ENCODE measurements at places on chromosomes 7 and 10.

DNA sequence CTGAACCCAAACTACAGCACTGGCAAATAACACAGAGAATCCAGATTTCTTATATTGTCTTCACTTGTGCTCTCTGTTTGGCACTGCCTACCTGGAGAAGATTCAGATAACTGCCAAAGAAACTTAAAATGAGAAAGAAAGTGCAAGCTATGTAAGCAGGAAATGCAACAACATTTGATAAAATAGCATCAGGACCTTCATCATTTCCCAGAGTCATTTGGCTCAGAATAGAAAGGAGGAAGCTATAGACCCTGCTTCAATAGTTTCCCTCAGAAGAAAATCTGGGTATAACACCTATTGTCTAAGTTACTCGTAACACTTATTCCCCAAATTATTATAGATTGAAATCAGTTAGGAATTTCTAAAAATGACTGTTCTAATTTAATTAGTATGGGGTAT, 56.2 kb downstream of the CC2D2B start:
- no peak for DNase-seq

GRCh38 chr10:4103603-4104002, 318.6 kb upstream of the KLF6 start:
- no peak for DNase-seq

DNA sequence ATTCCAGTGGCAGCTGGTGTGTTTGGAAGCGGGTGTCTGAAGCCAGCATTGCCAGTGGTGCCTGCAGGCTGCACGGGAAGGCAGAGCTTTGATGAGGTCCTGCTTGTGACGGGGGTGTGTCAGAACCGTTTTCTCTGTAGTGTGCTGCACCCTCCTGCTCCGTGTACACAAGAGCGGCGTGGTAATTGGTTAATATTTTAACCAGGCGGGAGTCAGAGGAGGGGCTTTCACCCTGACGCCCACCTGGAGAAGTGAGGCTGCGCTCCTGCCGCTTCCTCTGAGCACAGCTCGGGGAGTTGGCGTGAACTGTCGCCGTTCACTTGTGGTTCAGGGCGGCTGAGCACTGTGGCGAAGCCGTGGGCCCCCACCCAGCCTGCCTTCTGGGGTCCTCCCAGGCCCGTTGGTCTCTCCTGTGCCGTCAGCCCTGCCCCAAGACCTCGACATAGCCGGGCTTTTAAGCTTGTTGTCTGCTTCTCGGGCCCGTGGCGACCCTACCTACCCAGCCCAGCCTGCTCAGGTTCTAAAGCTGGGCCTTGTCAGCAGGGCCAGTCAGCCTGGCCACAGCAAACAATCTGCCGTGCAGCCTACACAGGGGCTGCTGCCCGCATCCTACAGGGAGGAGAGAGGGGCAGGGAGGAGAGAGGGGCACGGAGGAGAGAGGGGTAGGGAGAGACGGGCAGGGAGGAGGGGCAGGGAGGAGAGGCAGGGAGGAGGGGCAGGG, 11.6 kb downstream of the NKX6-2 start:
- no peak for DNase-seq

GRCh38 chr10:102948786-102949185, 30.7 kb downstream of the CNNM2 start:
- no peak for DNase-seq

DNA sequence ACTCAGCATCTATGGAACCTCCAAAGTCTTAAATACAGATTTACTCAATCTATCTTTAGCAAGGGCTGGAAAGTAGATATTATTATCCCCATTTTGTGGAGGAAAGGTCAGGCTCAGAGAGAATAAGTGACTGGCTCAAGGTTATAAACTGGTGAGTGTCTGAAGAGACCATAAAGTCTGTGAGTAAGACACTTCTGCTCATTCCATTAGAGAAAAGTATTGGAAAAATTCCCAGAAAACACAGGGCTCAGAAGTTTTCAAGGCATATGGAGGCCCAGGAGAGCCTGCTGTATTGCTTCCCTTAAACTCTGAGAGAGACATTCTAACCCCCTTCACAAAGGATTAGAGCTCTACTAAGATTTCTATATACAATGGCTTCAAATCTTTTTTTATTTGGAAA, 134.8 kb downstream of the PCDH15 start:
- DNase-seq: no peak

DNA sequence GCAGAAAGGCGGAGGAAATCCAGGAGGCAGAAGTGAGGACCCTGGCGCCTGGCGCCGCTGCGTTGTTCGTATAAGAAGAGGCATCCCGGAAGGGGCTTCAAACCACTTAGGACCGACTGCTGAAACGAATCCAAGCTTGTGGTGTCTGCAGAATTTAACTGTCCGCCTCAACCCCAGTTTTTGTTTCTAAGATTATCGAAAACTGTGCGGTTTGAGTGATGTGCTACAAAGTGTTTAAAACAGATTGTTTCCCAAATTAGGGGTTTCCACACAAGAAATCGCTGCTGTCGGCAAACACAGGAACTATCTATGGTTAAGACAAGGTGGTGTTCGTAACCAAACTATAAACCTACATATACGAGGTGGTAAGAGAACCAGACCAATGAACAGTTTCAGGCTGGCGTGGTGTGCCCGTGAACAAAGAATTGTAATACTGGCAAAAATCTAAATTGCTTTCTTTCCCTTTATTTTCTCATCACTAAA, 835 bp upstream of the DGKI start:
- DNase-seq: no peak

DNA sequence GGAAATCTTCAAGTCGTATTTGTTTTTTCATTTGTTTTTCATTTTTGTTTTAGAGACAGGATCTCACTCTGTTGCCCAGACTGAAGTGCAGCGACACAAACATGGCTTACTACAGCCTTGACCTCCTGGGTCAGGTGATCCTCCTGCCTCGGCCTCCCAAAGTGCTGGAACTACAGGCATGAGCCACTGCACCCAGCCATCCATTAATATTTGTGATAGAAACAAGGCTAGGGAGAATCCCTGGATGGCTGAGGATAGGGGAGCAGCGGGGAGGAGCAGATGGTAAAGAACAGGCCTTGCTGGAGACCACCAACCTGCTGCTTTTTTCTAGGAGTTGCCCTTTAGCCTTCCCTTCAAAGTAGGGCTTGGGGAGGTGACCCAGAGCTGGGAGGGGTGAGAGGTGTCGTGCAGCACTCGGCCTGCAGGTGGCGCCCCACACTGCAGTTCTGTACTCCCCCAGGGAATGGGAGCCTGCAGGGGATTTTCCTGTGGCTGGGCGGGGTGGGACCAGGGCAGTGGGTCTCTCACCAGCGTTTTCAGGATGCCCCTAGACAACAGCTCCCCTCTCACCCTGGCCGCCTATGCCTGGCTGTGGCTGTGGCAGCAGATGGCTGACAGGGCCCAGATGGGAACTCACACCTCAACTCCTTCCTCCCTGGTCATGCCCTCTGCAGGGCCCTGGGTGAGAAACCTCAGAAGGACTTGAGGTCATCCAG, 12.6 kb upstream of the CDH23 start:
- peak; percentile 85 for DNase-seq

- DNase-seq: no peak
These were observed 104.2 kb downstream of the SAMD9 start for GRCh38 chr7:93013446-93014061.

GRCh38 chr10:123266971-123267370, 112.8 kb downstream of the BUB3 start:
- DNase-seq: no peak

GRCh38 chr7:143908120-143908519, 6.1 kb upstream of the TCAF1 start:
- DNase-seq: no peak

DNA sequence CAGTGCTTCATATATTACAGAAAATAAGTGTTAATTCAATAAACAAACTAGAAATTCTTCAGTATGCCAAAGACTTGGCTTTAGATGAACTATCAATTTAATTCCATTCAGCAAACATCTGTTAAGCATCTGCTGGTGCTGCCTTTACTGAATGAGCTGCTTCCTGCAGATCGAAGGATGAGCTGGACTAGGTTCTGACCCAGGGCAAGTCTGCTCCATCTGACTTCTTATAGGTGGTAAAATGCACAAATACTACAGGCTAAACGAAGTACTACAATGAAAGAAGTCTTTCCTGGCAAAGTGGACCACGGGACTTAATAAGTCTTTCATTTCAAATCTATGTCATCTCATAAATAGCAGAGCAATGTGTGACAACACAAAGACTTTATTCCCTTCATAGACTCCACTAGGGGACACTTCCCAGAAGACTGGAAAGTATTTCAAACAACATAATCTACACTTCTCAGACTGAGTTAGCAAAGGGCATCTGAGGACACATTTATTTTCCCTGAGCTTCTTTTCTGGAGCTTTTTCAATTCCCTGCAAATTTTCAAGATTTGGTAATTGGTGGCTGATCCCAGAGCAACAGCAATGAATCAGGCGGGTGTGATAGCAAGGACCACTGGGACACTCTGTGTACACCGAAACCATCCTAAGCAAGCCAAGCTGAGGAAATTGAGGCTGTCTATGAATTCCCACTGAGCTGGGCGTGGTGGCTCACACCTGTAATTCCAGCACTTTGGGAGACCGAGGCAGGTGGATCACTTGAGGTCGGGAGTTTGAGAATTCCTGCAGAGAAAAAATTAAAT, 108.9 kb upstream of the FRMD4A start:
- DNase-seq: no peak

GRCh38 chr7:106125417-106125816, 13.3 kb upstream of the SYPL1 start:
- DNase-seq: no peak

DNA sequence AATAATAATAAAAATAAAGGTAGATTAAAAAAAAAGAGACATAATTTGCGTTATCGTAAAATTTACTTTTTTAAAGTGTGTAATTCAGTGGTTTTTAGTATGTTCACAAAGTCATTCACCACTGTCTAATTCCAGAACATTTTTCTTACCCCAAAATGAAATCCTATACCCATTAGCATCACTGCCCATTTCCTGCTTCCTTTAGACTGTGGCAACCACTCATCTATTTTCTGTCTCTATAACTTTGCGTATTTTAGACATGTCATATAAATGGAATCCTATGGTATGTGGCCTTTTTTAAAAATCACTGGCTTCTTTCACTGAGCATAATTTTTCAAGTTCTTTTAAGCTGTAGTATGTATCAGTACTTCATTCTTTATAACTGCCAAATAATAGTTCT, 53.6 kb downstream of the KAT6B start:
- DNase-seq: no peak

- DNase-seq: no peak
These were observed 110.7 kb downstream of the CYTH3 start for GRCh38 chr7:6161463-6162330.

GRCh38 chr10:89853781-89854191, 152.4 kb downstream of the KIF20B start:
- DNase-seq: no peak

- no peak for DNase-seq
These were observed 166.8 kb downstream of the CCDC3 start for GRCh38 chr10:12834721-12835120.

- DNase-seq: no peak
These were observed 123.2 kb downstream of the HERPUD2 start for GRCh38 chr7:35571611-35572240.

DNA sequence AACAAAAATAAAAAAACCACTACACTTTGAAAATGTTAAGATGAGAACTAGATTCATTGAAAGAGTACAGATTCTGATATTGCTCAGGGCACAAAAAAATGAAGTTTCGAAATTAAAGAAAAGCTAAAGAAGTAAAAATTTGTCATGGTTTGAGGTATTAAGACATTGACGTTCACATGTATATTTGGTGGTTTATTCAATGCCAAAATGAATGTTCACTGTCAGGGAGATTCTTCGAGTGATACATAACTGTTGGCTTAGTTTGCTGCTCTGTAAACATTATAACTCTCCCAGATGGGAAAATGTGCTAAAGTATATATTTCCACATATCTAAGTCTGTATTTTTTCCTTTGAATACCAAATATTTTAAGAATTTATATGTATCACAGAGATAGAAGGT, 345.0 kb downstream of the SEMA3D start:
- no peak for DNase-seq

- DNase-seq: peak; percentile 58
These were observed 277.1 kb downstream of the SNX13 start for GRCh38 chr7:17663061-17663675.

DNA sequence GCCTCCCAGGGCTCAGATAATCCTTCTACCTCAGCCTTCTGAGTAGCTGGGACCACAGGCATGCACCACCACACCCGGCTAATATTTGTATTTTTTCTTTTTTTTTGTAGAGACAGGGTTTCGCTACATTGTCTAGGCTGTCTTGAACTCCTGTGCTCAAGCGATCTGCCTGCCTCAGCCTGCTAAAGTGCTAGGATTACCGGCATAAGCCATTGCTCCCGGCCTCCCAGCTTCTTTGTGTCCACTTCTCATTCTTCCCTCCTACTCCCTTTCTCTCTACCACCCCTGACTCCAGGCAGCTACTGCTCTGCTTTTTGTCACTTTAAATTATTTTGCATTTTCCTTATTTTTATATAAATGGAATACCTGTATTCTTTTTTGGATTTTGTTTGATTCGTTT, 83.4 kb downstream of the PALS2 start:
- DNase-seq: no peak

DNA sequence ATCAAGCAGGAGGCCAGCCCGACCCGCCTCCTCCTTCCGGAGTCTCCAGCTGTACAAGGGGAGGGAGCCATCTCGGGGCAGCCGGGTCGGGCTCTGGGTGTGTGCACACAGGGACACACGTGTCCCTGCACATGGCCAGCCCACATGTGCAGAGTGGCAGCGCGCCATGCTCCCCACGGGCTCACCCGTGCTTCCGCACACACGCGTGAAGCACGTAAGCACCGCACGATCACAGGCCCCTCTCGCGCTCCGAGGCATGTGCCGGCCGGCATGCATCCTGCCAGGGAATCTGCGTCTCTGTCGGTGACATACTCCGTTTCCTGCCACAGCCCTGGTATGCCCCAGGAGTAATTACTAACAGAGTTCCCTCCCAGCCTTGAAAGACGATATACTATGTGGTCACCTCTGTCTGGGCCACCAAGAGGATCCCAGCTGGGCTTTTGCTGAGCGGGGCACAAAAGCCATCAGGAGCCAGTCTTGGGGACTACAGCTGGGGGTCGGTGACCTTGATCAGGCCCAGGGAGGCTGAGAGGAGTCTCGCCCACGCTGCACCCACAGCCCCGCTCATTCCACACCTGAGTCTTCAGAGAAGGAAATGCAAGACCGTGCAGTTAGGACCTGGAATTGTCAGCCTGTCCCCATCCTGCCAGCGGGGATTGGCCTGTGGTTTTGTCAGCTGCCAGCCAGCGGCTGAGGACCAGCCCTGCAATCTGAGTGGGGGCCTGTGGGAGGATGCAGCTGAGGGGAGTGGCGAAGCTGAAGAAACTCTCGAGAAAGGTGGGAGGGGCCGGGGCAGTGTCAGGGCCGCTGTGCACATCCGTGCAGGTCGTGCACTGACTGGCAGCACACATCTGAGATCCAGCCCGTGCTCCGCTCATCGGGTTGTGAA, 11.0 kb upstream of the LFNG start:
- peak; percentile 95 for DNase-seq
